ENCODE measurements at places on chromosomes 1 and 21. TPM values are rescaled to one million over a fixed set of nuclear protein-coding genes. Genes with fewer than 3 reads are reported as not detected.

GRCh38 chr1:42336978-42337377 is 1.9 kb upstream of the FOXJ3 start:
- DNase-seq: no peak

GRCh38 chr1:91683598-91683951 is 182.9 kb downstream of the CDC7 start:
- no peak for DNase-seq

The NOC2L gene
- 53.5 TPM for polyA plus RNA-seq

GRCh38 chr1:168531615-168532345 is 12.0 kb downstream of the XCL2 start:
- no peak for DNase-seq

DNA sequence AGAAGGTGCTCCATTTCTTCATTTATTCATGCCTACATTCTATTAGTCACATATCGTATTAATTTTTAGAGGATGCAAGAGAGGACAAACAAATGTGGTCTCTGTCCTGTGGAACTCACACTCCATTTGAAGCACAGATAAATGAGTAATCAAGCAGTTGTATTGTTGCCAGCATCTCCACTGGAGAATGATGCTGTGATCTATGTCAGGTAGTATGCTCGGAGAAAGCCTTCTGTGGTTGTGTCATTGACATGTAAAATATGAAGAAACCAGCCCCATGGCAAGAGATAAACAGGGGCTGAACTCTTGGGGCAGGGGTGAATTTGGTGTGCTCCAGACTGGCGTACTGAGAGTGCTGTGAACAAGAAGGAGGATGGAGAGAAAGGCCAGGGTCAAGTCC is 101.2 kb downstream of the FASLG start:
- no peak for DNase-seq

- peak; percentile 41 for DNase-seq
Measured at GRCh38 chr1:201983380-201983805, 945 bp downstream of the RNPEP start.

DNA sequence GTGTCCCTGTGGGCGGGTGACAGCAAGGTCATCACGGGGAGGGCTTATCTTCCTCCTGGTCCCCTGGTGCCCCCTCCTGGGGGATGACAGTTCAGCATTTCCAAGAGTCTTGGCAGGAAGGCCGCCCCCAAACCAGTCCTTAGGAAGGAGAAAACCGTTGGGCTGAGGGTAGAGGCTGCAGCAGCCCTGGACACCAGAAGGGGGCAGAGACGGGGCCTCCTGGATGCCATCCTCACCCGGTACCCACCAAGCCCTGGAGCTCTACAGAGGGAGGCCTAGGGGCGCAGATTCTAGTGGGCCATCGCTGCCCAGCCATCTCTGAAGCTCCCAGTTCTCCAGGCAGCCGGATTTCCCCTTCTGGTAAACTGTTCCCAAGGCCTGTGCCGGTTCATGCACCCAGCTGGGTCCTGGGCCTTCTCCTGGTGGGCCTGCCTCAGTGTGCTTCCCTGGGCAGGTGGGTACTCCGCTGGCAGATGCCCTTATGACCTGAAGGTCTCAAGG is 14.8 kb upstream of the ZNF669 start:
- no peak for DNase-seq

The CLDN17 gene
- polyA plus RNA-seq: not detected

The CLDN8 gene
- not detected for polyA plus RNA-seq

The DCST2 gene
- polyA plus RNA-seq: 0.11 TPM

The DISC1 gene
- polyA plus RNA-seq: 0.10 TPM

The CORT gene
- polyA plus RNA-seq: 0.11 TPM

DNA sequence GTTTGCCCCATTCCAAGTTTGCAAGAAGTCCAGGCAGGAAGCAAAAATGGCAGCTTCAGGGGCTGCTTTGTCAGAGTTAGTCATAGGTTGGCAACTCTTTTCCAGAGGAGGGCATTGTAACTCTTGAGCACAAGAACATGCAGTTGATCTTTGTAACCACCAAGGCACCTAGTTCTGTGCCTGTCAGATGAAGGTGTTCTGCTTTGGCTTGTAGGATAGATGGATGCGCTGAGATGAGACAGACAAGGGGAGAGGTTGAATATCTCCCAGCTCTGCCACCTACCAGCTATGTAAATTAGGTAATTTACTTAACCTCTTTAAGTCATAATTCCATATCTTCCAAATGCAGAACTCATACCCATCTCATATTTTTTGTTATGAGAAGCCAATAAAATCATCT is 89.3 kb downstream of the ZNF648 start:
- no peak for DNase-seq

The TNFRSF8 gene
- 0.07 TPM for polyA plus RNA-seq

The GREM2 gene
- not detected for polyA plus RNA-seq

DNA sequence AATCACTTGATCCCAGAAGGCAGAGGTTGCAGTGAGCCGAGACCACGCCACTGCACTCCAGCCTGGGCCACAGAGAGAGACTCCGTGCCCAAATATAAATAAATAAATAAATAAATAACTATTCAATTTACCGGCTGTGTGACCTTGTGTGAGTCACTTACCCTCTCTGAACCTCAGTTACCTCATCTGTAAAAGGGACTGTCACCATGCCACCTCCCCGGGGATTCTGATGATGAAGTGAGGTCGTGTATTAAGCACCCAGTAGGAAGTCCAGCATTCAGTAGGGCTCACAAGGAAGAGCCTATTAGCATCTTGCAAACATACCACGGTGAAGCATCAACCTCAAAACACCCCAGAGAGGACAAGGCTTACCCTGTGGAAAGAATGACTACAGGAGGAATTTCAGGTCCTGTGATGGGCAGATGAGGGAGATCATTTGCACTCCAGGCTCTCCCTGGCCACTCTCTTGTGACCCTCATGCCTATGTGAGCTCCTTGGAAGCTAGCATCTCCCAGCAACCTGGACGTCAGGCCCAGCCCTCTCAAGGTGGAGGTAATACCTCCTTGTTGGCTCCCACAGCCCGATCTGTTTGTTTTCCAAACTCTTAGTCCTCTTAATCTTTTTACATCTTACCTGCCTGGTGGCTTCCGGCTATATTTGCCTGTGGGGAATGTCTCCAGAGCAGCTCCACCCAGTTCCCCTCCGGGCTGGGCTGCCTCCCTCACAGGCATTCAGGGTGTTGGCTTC is 7.6 kb upstream of the C1QA start:
- no peak for DNase-seq

The LCE6A gene
- polyA plus RNA-seq: 0.23 TPM

DNA sequence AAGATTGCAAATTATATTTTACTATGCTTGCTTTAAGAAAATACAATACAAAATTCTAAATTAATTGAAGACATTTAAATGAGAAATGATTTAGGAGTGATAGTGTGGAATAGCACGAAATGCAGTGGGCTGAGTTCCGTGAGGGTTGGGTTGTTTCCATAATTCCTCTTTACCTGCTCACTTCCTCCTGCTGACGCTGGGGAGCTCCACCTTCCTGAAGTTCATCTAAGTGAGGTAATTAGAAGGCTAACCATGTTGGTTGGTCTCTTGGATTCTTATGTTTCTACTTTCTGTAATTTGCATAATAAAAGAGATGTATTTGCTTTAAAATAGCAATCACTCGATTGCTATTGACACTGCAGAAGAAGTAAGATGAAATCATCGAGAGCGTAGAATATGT is 4.7 kb downstream of the OR14I1 start:
- no peak for DNase-seq

The UBE2U gene
- polyA plus RNA-seq: not detected

- no peak for DNase-seq
Measured at GRCh38 chr21:33821503-33822322, 93.9 kb downstream of the ATP5PO start.

- no peak for DNase-seq
Measured at GRCh38 chr1:97976801-97977200, 56.0 kb upstream of the DPYD start.

The APCS gene
- not detected for polyA plus RNA-seq

DNA sequence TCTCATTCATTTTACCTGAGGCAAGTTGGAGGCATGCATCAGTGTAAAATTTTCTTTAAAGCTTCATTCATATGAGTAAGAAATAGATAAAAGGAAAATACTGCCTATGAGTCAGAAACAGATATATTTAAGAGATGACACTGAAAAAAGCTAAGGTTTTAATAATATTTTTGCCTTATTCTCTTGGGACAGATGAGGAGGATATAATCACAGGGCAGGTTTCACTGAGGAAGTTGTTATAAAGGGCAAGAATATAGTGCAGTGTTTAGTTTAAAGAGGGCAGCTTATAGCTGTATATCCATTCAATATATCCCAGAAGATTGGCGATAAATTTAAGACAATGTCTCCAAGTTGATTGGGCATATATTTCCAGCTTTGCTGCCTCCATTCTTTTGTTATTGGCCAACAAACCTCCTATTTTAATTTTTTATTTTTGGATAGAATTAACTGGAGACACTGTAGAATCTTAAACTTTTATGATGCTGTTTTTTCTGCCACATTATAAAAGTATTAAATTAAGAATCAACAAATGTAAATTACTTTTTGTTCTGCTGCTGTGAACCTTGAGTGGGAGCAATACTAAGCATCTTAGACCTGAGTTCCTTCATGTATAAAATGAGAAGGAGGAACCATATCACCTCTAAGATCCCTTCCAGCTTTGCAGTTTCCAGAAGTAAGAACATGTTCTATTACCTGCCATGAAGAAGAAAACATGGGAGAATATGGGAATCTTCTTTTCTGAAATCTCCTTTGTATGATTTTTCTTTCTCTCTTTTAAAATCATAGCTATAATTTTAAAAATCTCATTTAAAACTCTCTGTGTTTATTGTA is 171.6 kb downstream of the S1PR1 start:
- DNase-seq: peak; percentile 26

The PHTF1 gene
- 5.9 TPM for polyA plus RNA-seq

The HAO2 gene
- polyA plus RNA-seq: not detected

DNA sequence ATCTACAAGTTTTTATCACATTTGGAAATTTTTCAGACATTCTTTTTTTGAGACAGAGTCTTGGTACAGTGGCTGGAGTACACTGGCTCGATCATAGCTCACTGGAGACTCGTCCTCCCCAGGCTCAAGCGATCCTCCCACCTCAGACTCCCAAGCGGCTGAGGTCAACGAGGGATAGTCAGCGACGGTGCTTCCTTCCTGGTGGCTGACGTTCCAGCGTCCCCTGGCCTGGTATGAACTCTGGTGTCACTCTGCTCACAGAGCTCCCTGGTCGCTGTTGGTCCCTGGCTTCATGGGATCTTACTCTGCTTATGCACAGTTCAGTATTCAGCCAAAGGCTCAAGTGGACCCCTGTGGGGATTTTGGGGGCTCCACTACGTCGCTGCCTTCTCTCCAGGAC is 3.5 kb upstream of the ARHGEF16 start:
- DNase-seq: no peak

- peak; percentile 77 for DNase-seq
Measured at GRCh38 chr1:63668298-63668697, 75.1 kb downstream of the PGM1 start.

- DNase-seq: no peak
Measured at GRCh38 chr21:42784276-42784675, 95.1 kb downstream of the WDR4 start.

DNA sequence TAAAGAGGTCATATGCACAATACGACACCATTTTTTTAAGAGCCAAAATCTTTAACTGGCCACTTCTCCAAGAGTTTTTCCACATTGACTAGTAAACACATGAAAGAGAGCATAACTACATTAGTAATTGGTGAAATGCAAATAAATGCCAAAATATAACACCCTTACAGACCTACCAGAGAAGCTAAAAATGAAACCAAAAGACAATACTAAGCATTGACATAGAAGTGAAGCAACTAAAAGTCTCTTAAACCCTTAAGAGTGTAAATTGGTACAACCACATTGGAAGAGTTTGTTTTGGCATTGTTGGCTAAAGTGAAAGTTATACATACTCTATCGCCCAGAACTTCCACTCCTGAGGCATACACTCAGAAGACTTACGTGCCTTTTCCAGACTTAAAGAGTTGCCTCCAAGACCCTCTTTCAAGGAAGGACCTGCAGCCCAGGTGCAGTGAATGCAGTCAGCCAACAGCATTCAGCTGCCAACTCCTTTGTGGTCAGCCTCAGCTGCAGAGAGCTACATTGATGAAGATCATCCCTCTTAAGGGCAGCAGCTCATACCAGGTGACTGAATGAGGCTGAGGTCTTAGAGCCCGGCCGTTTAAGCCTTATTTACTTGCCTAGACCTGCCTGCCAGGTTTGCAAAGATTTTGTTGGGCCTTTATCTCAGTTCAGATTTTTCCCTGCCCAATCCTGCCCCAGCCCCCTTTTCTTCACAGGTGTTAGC is 839.1 kb upstream of the ADGRL2 start:
- DNase-seq: no peak

Measured in foreskin keratinocyte (primary cell).